ENCODE measurements at places on chromosomes 16 and 17.
A peak's percentile ranks its signal among the peaks of the same experiment; 100 is the strongest.

- DNase-seq, result no peak
These were observed 739.9 kb downstream of the CDH11 start for GRCh38 chr16:64381979-64382378.

DNA sequence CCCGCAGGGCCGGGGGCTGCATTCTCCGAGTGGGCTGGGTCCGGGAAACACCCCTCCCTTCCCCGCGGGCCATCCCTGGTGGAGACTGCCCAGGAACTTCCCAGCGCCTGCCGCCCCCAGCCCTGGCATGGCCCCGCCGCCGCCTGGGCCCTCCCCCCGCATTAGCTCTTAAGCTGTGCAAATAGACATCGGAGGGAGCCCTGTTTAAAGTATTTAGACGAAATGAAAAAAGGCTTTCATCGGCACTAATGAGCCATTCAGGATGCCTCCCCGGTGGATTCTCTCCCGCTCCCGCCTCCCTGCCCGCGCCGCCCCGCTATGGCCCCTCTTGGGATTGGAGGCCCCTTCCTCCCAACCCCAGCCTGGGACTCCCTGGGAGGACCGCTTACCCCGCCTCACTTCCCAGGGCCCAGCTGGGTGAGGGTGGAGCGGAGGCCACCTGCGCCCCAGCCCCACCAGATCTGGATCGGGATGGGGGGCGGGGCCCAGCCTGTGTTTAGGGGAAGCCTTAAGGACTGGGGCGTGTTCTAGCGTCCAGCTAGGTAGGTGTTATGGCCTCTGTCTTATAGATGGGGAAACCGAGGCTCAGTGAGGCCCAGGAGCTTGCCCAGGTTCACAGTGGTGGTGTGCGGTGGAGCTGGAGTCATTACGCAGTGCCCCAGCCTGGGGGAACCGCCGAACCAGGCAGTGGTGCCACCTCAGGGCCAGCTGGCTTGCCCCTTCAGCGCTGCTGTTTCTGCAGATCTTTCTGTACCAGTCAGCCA, 19.7 kb downstream of the SEZ6 start:
- DNase-seq, result no peak

DNA sequence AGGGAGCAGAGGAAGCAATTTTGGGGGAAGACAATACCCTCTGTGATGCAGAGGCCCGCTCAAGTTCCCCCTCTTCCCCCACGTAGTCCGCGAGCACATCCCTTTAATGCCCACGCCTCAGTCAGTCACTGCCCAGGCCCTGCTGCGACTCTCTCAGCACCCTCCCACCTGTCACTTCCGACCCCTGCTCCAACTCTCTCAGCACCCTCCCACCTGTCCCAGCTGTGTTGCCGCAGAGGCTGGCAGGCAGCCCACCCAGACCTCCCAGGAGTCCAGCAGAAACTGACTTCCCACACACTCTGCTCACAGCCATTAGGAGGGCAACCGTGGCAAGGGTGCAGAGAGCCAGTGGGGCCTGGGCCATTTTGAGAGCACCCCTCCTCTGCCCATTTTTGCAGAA, 92.7 kb downstream of the WSCD1 start:
- DNase-seq, result no peak

GRCh38 chr16:64311241-64311640, 810.6 kb downstream of the CDH11 start:
- DNase-seq, result no peak

- DNase-seq, result peak; percentile 74
These were observed 33.6 kb upstream of the CCR7 start for GRCh38 chr17:40598619-40599467.

GRCh38 chr17:79811011-79811867, 14.4 kb upstream of the CBX8 start:
- peak; percentile 74 for DNase-seq

DNA sequence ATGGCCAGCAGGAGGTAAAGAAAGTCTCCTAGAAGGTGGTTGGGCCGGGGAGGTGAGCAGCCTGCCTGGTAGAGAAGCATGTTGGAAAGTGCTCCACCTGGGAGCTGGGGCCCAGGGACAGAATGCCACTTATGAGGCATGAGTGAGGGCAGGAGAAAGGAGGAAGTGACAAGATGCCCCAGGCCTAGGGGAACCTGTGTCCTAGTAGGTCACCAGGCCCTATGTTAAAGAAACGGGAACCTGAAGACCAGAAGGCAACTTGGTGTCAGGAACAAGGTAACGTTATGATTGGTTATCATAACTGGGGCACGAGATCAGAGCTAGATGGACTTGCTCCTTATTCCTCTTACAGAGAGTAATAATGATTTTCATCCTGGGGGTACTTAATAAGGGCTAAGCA, 34.3 kb downstream of the PITPNC1 start:
- no peak for DNase-seq
